Daoy (cell line): ENCODE measurements at places on chromosomes 2 and 18. TPM values are rescaled to one million over a fixed set of nuclear protein-coding genes. Genes with fewer than 3 reads are reported as not detected.

DNA sequence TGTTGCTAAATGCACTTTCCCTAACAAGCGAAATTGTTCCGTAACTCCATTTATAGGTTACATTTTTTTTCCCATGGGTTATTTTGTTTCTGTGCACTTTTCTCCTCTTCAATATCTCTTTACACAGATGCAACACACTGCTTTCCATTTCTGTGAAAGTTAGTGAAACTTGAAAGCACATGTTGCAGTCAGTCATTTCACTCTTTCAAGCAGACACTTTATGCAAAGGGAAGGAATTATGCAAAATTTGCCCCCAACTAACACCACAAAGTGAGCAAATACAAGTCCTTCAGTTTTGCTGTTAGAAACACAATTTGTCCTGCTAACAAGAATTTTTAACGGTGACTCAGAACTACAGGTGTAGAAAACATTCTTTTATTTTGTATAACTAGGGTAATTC, 124.8 kb downstream of the PTH2R start:
- DNase-seq, result no peak

DNA sequence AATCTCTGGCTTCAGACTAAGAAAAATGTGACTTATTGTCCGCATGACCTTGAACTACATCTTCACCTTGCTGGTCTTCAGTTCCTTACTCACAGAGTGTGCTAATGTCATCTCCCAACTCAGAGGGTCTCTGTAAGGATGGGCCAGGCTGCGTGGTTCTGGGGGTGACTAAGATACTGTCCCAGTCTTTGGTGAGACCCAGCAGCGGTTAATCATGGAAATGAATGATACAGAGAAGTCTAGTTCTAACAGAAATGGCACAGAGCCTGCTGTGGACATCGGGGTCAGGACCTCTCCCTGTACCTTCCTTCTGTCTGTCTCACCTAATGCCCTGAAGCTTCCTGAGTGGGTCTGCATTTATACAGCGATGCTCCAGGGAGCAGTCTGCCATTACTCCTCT, 662.7 kb upstream of the HS6ST1 start:
- DNase-seq, result no peak

GRCh38 chr2:104944495-104944894, 90.6 kb downstream of the POU3F3 start:
- peak; percentile 47 for DNase-seq

GRCh38 chr2:42658306-42658705, 89.9 kb downstream of the MTA3 start:
- no peak for DNase-seq

DNA sequence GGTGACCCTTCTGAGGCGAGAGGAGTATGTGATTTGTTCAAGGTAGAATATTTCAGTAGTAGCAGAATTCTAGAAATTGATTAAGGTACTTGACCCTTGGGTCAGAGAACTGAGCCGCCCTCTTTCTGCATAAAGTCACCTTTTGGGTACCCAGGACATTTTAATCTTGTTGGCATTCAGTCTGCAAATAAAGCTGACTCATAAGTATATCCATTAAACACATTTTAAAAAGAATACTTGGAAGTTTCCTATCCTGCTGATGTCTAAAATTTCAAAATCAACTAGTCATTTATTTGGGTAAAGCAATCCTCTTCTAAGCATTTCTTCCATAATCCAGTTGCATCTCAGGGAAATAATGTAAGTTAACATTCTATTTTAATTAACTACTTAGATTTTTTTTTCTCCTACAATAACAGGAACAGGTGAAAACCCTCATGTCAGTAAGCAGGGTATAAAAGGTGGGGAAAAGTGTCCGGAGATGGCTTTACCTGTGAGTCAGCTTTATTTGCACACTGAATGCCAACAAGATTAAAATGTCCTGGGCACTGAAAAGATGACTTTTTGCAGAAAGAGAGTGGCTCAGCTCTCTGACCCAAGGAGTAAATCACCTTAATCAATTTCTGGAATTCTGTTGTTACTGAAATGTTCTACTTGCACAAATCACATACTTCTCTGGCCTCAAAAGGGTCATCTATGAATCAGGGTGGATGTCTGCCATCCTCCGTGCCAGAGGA, 78.7 kb upstream of the ITGA6 start:
- DNase-seq, result no peak

GRCh38 chr2:189168856-189169499, 10.6 kb downstream of the COL5A2 start:
- no peak for DNase-seq

The UNC80 gene
- not detected in 2 replicates for total RNA-seq

The TSPYL6 gene
- total RNA-seq, result not detected in 2 replicates
